Activated CD8-positive, alpha-beta memory T cell treated with anti-CD3 and anti-CD28 coated beads for 1 hour (primary cell): ENCODE measurements at places on chromosomes 3 and 15.
A peak's percentile ranks its signal among the peaks of the same experiment; 100 is the strongest.

DNA sequence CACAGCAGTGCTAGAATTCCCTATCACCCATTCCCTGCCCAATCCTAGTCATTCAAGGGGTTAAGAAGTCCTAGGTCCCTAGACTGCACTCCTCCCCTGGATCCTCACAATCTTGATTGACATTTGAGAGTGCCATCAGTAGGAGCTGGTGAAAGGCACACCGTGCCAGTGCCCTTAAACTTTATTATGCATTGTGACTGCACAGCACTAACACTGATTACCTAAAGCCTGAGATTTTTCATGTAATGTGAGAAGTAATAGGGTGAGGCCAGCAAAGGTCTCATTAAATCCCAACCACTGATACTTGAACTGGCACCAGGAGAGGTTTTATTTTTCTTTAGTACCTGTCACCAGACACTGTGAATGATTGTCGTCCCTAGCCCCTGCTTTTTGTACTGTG, 16.3 kb downstream of the GXYLT2 start:
- no peak for DNase-seq

DNA sequence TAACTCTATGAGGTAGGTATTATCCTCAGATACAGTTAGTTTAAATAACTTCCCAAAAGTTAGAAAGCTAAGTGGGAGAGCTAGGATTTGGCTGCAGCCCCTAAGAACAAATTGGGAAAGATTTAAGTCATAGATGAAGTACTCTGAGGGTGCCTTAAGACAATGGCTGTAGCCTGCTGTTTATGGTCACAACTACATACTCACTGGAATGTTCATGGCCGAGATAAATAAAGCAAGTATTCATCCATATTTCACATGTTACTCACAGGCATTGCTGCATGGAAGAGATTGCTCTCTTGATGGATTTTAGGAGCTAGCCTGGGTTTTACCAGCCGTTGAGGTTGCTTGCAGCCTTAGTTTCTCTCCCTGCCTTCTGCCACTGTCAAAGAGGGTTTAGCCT, 145.0 kb downstream of the CMSS1 start:
- DNase-seq: no peak

DNA sequence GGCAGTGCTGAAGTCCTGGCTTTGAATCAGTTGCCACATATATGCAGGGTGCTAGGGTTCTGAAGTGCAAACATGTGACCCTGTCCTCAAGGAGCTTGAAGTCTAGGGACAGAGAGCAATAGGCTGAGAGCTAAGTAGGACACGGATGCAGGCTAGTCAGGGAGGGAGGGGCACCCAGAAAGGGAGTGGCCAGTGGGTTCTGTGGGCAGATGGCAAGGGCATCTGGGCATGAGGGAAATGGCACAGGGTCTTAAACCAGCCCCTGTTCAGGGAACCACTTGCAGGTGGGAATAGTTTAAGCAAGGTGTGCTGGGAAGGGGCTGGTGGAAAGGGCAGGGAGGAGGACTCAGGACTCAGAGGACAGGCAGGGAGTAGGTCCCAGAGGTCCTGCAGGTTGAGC, 46.4 kb upstream of the EPHB1 start:
- no peak for DNase-seq

DNA sequence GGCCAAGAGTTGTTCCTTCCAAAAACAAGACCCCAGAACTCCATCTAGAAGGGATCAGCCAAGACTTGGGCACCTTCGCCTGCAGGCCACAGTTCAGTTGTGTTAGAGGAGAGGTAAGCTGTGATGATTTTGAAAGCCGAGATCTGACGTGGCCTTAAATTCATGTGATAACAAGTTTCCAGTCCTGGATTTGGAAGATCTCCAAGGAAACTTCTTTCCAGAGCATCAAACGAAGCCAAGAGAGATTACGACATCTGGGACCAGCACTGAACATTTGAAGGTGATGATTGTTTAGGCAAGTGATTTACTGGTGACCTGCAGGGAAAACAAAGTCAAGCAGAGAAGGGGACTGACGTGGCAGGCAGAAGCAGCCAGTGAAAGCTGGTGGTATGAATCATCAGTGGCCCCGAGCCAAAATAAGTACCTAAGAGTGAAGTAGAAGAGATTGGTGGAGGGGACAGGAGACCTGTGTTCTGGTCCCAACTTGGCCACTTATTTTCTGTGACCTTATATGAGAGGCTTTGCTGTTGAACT, 339.0 kb upstream of the PROK2 start:
- DNase-seq: no peak

GRCh38 chr3:138452436-138452835, 18.0 kb downstream of the ESYT3 start:
- no peak for DNase-seq

GRCh38 chr15:67103021-67103420, 37.6 kb downstream of the SMAD3 start:
- DNase-seq: no peak

GRCh38 chr3:30810625-30811024, 83.8 kb downstream of the GADL1 start:
- DNase-seq: no peak

DNA sequence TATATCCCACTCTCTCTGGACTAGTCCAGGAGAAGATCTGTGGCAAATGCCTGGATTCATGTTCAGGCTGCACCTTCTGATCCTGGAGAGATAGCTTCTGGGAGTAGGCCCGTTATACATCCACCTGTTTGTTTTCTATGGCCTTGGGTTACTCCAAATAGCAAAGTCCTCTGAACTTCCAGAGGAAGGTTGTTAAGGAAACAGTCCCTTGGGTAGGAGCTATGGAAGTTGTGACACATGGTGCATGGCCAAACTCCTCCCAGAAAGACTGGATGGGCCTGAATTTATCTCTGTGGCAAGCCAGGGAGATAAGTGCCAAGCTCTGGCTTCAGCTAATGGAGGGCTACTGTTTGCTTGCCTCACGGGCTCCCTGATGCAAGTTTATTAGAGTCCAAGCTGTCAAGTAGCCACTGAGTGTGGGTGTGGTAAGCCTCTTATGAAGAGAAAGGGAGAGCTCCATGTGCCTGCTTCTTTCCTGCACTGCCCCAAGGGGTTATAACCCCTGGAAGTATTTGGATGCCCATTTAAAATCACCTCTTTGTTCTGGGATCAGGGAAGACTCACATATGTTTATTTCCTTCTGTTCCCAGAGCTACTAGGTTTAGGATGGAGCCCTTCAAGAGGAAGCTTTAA, 328.7 kb upstream of the ATP11B start:
- DNase-seq: no peak

- no peak for DNase-seq
Observed at GRCh38 chr3:30169487-30169886, 436.9 kb upstream of the TGFBR2 start.

GRCh38 chr15:57570994-57571393, 20.7 kb upstream of the MYZAP start:
- DNase-seq: no peak

DNA sequence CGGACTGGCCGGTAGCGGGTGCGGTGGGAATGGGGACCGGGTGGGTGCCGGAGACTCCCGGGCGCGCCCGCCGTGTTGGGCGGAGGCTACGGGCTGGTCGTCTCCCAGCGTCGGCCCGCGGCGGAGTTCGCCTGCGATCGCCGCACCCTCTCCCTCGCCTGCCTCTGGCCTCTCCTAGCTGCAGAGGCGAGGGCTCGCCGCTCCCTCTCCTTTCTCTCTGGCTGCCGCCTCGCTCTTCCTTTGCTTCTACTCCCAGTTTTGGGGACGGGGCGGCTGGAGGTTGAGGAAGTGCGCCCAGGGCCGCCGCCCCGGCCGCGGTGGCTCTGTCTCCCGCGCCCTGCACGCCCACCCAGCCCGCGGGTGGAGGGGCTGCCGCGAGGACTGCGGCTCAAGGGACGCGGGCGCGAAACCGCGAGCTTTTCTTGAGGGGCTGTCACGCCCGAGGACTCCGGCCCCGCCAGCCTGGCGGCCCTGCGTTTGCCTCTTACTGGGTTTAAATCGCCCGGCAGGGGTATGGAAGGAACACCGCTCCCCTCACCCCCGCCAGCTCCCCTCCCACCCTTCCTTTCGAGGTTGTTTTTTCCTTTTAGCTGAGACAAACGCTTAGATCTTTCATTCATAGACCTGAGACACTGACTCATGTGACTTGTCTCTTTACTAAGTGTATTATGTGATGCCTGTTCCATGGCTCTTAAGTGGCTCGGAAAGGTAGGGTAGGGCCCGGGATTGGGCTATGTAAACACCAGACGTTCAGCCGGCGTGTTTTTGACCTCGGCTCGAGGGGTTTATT, 654 bp downstream of the PIK3CA start:
- peak; percentile 35 for DNase-seq

DNA sequence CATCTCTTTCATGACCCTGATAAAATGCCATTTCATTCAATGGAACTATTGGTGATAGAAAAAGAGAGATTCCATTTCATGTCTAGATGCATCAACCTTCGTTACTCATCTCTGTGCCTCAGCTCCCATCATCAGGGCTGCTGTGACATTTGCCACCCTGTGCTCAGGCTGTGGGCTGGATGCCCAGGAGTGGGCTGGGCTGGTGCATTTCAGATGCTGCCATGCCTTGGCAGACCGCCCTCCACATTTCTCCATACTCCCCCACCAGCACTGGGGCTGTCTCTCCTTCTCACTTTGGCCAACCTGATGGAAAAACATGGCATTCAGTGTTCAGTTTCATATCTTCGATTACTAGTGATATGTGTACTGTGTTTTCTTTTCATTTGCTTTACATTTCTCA, 59.1 kb downstream of the DNASE1L3 start:
- DNase-seq: no peak

GRCh38 chr15:70410371-70410985, 312.8 kb upstream of the TLE3 start:
- no peak for DNase-seq

GRCh38 chr3:56357266-56357665, 111.0 kb downstream of the ERC2 start:
- no peak for DNase-seq

DNA sequence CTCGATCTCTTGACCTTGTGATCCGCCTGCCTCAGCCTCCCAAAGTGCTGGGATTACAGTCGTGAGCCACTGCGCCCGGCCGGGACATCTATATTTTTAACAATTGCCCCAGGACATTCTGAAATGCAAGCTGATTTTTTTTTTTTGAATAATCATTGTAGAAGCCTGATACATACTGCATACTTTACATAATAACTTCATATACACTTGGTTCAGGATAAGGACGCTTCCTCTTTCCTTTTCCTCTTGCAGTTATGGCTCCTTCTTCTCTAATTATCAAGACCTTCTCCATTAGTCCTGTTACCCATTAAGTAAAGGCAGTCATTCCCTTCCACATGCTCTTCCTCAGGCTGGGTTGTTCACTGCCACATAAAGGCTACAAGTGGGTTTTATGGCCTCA, 58.3 kb downstream of the SLCO3A1 start:
- no peak for DNase-seq

GRCh38 chr3:9897408-9898372, 5.0 kb upstream of the IL17RE start:
- DNase-seq: no peak

DNA sequence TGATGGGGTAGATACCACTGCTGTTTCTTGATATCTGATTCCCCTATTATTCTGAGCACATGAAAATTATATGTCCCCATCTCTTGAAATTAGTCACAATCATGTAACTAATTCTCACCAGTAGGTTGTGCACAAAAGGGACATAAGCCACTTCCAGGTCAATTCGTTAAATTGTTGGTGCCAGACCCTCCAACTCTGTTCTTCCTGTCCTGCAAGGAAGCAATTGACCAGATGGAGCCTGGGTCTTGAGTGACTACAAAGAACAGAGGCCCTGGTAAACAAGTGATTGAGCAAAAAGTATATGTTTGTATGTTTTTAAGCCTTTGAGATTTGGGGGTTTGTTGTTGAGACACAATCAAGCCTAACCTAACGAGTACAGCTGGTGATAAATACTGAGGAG, 36.9 kb downstream of the ABI3BP start:
- no peak for DNase-seq

- DNase-seq: no peak
Observed at GRCh38 chr3:127044996-127045395, 62.1 kb downstream of the PLXNA1 start.

DNA sequence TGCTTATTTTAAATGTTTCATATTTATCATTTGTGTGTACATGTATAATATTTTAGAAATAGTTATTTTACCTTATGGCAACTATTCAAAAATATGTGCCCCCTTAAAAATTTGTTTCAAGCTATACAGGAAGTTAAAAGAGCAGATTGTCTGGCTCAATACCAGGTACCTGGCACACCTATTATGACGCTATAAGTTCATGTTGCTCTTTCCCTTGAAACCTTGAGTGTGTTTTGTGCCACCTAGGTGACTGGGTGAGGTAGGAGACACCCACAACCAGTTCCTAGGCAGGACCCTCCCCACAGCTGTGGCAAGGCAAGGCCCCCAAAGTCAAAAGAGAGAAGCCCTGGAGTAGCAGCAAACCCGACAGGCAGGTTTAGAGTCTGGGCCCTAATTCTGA, 20.6 kb upstream of the NEO1 start:
- DNase-seq: no peak

- DNase-seq: no peak
Observed at GRCh38 chr3:52057812-52058495, 1.6 kb upstream of the DUSP7 start.
